ENCODE measurements at places on chromosomes 1 and 21.

DNA sequence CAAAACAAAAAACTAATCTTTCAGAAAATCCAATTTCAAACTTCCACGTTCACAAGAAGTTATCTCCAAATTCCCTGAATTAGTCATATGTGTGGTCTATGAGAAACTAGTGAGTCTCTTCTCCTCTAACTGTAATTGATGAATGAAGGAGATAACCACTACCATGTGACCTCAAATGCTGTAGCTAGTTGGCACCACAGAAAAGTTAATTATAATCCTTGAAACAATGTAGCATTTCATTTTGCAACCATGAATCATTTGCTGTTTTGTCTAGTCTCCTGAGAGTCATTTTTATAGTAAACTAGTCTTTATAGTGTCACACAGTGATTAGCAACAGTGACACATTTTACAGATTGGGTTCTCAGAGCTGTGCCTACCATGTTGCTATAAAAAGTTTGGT lies 287.5 kb downstream of the LRRIQ3 start:
- DNase-seq, result no peak

DNA sequence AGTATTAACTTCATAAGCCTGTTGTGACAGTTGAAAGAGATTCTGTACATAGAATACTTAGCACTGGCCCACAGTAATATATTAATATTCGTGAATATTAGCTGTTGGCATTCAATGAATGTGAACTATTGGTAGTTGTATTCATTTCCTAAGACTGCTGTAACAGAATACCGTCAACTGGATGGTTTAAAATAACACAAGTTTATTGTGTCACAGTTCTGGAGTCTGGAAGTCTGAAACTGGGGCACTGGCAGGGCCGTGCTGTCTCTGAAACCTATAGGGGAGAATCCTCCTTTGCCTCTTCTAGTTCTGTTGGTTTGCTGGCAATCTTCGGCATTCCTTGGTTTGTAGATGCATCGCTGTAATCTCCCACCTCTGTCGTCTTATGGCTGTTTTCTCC lies 47.5 kb downstream of the OLFML3 start:
- no peak for DNase-seq

- DNase-seq, result peak; percentile 80
Measured at GRCh38 chr1:179706339-179706941, 36.7 kb upstream of the FAM163A start.

GRCh38 chr1:235270625-235271024 lies 57.4 kb downstream of the ARID4B start:
- peak; percentile 41 for DNase-seq

DNA sequence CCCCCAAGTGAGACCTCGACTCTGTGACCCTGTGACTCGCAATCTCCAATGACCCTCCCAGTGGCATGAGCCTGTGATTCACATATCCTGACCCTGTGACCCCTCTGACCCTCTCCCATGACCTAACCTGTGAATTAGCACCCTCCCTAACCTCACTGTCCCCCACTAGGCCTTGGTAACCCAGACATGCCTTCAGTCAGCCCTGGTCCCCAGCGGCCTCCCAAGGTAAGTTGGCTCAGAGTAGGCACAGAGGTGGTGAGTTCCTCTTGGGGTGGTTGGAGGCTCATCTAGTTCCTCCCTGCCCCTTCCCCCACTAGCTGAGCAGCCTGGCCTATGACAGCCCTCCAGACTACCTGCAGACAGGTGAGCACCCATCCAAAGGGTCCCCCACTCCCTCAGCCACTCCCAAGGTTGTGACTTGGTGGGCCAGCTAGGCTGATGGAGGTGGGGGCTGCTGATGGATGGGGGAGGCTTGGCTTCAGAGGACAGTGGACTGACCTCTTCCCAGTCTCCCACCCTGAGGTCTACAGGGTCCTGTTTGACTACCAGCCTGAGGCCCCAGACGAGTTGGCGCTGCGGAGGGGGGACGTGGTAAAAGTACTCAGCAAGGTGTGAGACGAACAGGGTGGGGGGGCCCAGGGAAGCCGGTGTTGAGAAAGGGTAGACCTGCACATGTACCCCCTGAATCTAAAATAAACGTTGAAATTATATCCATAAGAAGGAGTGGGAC lies 1.6 kb downstream of the SH3D21 start:
- no peak for DNase-seq

DNA sequence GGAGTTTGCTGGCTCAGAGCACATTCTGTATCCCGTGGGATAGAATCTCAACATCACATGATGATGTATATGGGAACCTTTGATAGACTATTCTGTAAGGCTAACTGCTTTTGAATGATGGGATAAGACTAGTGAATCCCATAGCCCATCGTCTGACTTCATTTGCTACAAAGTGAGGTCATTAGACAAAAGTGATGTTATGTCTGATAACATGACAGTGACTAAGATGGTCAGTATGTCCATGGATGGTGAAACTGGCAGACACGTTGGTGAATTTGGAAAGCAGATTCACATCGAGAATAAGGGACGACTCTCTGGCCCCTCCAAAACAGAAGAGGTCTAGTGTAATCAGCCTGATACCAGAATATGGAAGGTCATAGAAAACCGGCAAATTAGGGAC lies 108.4 kb downstream of the HHAT start:
- DNase-seq, result no peak

GRCh38 chr1:1021010-1021919 lies 1.3 kb downstream of the AGRN start:
- peak; percentile 81 for DNase-seq

DNA sequence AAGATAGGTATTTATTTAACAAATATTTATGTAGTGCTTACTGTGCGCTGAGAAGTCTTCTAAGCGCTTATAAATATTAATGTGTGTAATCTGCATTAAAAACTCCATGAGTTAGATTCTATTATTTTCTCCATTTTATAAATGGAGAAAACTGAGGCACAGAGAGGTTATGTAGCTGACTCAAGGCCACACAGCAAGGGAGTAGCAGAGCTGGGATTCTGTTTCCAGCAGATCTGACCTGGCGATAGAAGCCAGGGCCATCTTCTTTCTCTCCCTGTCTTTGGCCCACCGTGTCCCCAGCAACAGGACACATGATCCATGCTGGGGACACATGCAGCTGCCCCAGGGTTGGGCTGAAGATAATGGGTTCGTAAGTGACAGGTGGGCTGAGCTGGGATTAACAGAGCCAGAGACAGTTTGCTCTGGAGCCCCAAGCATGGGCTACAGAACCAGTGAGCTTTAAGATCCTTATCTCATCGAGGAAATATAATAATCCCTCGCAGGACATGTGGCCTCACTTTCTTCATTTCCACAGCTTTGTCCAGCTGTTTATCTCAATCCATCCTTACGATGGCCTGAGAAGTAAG lies 30.3 kb downstream of the IGSF21 start:
- no peak for DNase-seq

- no peak for DNase-seq
Measured at GRCh38 chr1:172824209-172824608, 165.3 kb downstream of the FASLG start.

DNA sequence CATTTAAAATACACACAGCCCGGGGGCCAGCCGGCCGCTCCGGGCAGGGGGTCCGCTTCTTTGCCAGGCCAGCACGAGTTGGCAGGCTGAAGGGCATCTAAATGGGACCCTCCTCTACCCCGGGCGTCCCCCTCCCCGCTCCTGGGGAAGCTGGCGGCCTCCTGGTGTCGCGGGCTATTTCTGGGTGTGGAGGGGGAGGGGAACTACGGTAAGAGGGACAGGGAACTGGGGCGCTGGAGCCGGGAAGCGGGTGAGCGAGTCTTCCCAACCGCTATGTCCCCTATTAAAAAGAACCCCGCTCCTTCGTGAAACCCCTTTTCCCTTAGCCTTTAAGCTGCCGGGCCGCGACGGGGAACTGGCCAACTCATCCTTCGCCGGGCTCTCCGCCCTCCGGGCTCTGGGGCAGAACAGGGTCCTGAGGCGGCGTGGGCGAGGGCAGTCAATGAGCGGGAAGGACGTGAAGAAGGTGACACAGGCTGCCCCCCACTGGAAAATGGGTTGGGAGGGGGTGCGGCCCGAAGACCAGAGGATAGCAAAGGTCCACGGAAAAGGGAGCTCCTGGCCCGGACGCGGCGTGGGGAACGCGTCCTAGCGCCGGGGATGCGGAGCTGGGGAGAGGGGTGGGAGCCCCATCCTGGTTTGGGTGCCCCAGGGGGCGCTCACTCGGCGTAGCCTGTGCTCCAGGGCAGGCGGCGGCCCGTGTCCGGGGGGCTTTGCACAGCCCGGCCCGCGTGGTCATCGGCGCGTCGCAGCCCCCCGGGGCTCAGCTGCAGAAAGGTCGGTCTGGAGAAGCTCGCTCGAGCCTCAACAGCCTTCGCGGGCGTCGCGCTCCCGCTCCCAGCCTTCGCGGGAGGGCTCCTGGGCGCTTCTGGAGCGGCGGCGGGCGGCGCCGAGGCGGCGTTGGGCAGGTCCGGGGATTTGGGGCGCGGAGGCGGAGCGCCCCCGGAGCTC lies 544 bp downstream of the PPM1J start:
- no peak for DNase-seq

GRCh38 chr1:58919959-58920321 lies 136.1 kb upstream of the JUN start:
- no peak for DNase-seq

DNA sequence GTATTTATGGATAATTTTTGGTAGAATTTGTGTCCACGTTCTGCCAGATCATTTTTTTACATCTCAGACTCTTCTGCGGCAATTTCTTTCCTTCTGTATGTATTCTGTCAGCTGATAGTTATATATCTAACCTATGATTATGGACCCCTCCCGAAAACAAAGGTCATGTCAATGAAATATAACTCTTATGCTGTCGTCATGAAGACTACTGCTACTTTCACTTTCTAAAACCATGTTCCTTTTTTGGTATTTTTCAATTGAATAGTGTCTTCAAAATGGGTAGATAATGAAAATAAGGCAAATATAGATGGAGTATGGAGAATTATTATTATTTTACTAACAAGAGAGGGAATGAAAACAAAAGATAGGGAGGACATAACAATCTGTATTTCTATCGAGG lies 3.2 kb downstream of the ANGPTL1 start:
- no peak for DNase-seq

- DNase-seq, result peak; percentile 99
Measured at GRCh38 chr1:241990040-241990439, 8.9 kb downstream of the MAP1LC3C start.

Measured in foreskin fibroblast (primary cell).